ENCODE measurements at places on chromosomes 5 and 9.

DNA sequence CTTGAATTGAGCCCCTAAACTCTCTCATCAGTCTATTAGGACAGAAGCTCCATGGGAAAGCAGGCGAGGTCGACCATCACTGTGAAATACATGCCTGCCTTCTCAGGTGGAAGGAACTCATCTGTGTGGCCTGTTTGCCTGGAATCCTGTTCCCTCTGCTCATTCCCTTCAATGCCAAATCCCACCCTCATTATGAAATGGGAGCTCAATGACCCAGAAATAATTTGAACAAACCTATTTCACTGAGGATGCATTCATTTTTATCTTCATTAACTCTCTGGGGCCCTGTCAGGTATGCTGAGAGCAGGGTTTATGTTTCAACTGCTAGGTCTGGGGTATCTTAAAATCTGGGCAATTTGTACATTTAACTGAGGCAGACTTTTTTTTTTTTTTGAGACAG, 142.2 kb downstream of the MED27 start:
- no peak for DNase-seq

DNA sequence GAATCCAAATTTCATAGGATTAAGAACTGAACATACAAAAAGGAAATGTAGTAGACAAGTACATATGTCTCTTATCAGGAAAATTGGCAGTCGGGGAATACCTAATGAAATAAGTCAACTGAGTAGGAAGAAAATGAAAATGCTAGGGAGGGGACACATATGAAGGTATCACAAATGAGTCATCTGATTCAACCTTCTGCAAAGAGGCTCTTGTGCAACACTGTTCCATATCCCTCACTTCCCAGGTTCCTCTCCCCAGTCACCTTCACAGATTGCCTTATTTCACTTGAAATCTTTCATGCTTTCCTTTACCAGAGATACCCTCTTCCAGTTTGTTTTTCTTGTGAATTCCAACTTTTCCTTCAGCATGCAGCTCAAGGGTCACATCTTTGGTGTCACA, 139.0 kb downstream of the RFX3 start:
- no peak for DNase-seq

DNA sequence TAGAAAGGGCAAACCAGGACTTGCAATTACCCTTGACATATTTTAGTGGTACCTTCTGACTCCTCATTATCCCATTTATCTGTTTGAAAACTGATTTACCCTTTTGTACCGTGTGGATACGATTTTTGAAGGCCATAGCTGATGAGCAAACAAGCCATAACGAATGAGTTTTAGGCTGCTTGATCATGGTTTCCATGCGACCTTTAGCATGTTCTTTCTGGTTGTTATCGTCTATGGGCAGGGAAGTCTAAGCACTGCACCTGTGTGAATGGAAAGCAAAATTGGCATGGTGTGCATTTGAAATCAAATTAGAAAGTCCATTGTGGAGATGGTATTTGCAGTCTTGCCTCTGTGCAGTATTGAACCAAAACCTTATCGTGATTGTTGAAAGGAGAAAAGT, 127.7 kb downstream of the TLE4 start:
- no peak for DNase-seq

DNA sequence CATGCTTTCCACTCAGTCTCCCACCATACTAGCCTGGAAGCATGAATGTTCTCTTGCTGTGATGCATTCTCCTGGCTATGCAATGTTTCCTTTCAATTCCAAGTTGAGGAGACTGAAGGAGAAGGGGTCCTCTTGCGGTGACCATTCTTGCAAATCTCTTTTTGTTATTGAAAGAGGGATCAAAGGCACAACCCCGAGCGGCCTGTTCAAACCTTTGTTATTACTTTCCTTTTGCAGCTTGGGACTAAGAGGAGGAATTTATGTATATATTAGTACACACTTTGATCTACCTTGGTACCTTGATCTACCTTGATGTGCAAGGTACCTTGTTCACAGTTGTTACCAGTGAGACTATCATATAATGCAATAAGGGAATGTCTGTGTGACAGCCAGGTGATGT, 147.3 kb downstream of the KCTD16 start:
- no peak for DNase-seq

- no peak for DNase-seq
Measured at GRCh38 chr9:4667681-4668080, 1.4 kb upstream of the SPATA6L start.

GRCh38 chr5:145283141-145283810, 551.9 kb downstream of the PRELID2 start:
- DNase-seq: no peak

DNA sequence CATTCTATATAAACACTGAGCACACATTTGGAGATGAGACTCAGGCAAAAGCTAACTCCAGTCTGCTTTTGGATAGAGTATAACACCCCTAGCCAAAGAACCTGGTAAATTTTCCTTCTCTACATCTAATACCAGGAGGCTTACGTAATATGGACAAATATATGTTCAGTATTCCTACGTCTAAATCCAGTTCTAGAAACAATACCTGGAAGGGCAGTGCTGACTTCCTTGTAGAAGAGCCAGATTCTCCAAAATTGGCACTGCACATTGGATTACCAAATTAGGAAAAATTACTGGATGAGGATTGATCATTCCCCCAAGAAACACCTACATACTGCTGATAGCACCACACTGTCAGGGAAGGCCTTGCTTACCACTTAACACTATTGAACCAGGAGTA, 247.4 kb downstream of the SAXO1 start:
- no peak for DNase-seq

DNA sequence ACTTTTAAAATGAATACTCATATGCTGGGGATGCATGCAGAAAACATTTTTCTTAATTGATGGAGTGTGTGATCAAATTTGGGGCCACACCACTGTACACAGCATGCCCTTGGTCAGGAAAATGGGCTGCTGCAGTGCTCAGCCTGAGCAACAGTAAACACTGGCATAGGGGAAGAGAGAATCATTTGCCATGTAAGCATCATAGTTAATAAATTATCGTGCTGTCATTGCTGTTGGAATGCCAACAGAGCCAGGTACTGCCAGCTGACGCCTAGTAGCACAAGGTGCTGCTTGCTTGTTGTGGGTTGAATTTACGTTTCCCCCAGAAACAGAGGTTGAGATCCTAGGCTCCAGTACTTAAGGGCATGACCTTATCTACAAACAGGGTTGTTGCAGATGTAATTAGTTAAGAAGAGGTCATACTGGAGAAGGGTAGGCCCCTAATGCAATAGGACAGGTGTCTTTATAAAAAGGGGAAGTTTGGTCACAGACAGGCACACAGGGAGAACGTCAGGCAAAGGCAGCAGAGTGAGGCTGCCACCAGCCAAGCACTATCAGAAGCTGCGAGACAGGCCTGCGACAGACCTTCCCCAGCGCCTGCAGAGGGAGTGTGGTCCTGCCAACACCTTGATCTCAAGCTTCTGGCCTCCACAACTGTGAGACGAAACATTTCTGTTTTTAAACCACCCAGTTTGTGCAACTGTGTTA, 25.3 kb downstream of the DAP start:
- DNase-seq: peak; percentile 41

- no peak for DNase-seq
Measured at GRCh38 chr5:158175934-158176481, 317.1 kb upstream of the CLINT1 start.

DNA sequence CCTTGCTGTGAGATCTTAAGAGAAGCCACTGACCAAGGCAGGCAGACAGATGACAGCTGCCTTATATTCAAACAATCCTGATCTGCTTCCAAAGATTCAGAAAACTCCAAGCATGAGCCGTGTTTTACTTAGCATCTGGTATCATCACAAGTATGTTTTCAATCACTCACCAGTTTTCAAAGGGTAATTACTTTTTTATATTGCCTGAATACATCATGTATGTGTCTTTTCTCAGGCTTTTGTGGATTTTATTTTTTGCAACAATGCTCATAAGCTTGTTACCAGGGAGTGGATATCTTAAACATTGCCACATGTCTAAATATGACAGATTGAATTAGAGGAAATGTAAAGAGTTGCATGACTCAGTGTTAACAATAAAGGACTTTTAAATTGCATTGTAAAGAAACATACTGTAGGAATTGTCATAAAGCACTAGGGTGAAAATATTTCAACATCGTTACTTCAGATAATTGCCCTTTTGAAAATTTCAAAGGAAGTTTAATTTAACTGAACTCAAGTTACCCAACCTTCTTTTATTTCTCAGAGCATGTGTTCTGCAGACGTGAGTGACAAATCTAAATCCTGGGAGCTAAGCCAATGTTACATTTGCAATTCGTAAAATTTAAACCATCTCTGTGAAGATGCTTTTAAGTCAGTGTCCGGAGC, 326.1 kb downstream of the PLK2 start:
- DNase-seq: no peak

- DNase-seq: no peak
Measured at GRCh38 chr5:61966997-61967396, 339.0 kb upstream of the KIF2A start.

GRCh38 chr5:121795511-121795910, 56.2 kb upstream of the FTMT start:
- no peak for DNase-seq

DNA sequence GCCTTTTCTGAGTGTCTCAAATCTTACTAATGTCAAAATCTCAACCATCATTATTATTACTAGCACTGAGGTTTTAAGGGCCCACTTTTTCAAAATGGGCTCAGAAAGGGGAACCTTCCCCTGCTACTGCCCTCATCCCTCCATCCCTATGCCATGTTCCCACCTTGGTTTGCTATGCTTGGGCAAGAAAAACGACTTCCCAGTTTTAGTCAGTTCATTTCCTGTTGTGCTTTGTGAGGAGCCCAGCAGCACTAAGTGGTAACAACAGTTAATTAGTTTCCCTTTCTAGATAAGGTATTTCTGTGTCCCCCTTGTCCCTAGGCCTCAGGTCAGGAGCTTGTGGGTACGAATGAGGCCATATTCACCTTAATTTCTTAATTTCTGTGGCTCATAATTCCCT, 595.2 kb downstream of the RAB3C start:
- no peak for DNase-seq

DNA sequence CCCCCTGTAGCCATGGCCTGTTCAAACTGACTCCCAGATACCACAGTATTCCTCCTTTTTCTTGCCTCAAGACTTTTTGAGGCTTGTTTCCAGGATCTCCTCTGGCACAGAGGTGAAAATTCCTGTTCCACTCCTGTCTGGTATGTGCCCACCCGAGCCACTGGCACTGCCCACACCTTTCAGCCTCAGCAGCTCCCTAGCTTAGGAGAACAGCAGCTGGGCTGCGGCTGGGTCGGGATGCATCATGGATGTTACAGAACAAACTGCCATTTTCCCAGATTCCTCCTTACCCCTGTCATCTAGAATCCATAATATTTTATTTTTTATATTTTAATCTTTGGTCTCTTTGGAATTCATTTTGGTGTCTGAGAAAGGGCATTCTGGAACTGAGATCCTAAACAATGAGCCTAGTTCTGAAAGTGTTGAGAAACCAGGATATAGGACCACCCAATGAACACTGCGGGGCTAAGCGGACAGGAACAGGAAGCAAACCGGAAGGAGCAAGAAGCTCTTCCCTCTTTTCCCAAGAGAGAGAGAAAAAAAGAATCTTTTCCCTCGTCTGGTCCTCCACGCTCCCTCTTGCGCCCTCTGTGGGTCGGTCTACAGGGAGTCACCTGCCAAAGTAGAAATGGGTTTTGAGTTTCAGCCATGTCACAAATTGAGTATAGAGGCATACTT, 12.5 kb downstream of the OR2S2 start:
- peak; percentile 85 for DNase-seq

- DNase-seq: no peak
Measured at GRCh38 chr9:130073373-130073772, 19.7 kb downstream of the GPR107 start.

- no peak for DNase-seq
Measured at GRCh38 chr9:87569518-87569917, 71.9 kb downstream of the DAPK1 start.

GRCh38 chr5:132104556-132104955, 31.0 kb downstream of the CSF2 start:
- DNase-seq: no peak

DNA sequence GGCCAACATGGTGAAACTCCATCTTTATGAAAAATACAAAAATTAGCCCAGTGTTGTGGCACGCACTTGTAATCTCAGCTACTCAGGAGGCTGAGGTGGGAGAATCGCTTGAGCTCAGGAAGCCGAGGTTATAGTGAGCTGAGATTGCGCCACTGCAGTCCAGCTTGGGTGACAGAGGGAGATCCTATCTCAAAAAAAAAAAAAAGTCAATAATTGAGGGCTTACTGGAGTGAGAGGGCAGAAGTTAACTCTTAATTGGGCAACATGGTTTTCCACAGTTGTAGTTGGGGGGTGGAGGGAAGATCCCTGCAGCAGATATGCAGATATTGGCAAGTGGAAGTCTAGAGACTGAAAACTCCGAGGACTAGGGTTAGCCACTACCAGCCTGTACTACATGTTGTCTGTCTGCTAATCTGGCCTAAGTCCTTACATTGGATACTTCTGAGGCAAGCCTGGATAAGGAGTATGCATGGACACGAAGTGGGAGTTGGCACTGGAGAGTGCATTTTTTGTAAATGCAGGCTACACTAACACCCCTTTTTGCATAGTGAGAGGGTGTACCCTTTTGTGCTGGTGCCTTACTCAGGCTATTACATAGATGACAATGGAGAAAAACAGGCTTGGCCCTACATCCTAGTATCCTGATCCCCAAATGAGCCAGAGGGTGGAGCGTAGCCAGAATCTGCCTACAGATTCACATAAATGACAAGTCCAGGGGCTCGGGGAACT, 89.0 kb upstream of the NIPBL start:
- no peak for DNase-seq

DNA sequence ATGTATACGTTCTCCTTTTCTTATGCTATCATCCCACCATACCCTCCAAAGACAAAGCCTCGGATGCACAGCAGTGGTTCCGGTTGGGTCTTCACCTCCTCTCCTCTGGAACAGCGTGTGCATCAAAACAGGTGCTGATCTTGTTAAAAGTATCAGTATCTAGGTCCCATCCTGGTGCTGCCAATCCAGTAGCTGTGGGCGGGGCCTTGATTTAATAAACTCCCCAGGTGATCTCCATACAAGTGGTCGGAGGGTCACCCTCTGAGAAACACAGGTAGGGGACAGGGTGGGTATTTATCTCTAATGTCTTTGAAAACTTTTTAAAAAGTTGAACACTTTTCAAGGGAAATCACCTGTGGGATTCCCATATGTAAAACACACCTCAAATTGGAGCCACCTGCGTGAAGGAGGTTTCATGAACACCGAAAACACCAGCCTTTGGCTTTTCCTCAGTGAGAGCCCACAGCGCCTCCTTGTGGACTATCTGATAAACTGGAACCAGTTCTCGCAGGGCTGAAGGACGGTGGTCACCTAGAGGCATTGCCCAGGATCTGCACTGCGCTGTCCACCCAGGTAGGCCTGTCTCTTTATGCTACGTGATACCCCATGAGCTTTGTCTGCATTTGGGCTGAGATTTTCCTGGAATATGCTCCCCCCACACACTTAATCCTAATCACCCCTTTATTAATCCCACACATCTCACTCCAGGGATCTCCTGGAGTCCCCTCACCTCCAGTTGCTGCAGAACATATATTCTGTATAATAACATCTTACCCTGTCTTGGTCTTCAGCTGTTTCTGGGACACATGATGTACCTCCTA, 80.5 kb upstream of the EPB41L4B start:
- DNase-seq: peak; percentile 39

GRCh38 chr9:20884985-20885593, 146.4 kb downstream of the HACD4 start:
- DNase-seq: peak; percentile 28

GRCh38 chr5:93607367-93608258, 24.6 kb downstream of the NR2F1 start:
- DNase-seq: peak; percentile 76

- no peak for DNase-seq
Measured at GRCh38 chr5:141825241-141825671, 53.0 kb downstream of the PCDH1 start.

GRCh38 chr9:18126831-18127498, 347.0 kb upstream of the ADAMTSL1 start:
- no peak for DNase-seq

- no peak for DNase-seq
Measured at GRCh38 chr5:179377421-179378115, 32.3 kb upstream of the ADAMTS2 start.
